Skin of body (tissue), 3 donors: ENCODE measurements at places on chromosomes 6 and 20.
A peak's percentile ranks its signal among the peaks of the same experiment; 100 is the strongest.

GRCh38 chr6:4281341-4282293 is 146.2 kb upstream of the ECI2 start:
- peak; percentile 36 for DNase-seq

DNA sequence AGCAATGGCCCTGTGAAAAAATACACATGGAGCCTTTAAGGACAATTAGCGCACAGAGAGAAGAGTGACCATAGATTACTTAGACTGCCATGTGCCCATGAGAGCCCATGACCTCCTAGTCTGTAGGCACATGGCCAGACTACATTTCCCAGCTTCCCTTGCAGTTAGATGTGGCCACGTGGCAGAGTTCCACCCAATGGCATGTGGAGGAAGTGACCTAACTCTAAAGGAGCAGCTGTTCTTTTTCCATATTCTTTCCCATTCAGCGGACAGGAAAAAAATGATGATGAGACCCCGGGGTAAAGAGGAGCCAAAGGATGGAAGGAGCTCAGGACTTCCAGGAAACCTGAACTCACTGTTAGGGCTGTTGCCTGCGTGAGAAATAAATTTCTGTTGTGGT is 116.6 kb downstream of the CBLN4 start:
- DNase-seq, result no peak

- DNase-seq, result no peak
Observed at GRCh38 chr6:138467901-138468300, 31.4 kb downstream of the NHSL1 start.

DNA sequence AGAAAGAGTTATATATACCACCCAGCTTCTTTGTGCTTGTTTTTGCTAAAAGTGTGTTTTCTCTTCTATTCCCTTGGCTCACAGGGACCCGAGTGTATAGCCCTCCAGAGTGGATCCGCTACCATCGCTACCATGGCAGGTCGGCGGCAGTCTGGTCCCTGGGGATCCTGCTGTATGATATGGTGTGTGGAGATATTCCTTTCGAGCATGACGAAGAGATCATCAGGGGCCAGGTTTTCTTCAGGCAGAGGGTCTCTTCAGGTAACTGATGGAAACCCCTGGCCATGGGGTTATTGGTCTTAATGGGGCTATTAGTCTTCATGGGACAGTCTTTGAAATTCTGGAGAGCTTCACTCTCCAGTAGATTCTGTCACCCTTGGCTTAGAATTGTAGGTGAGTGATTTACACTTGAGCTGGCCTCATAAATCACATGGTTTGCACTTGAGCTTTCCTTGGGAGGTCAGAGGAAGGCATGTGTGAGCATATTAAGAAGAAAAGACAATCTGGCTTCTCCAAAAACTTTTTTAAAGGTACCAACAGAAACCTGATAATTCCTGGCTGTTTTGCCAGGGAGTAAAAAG is 3.0 kb downstream of the PIM1 start:
- DNase-seq, result no peak

- no peak for DNase-seq
Observed at GRCh38 chr6:66897576-66897975, 1190.5 kb upstream of the EYS start.

GRCh38 chr20:46649650-46649949 is 1.7 kb downstream of the SLC13A3 start:
- no peak for DNase-seq

DNA sequence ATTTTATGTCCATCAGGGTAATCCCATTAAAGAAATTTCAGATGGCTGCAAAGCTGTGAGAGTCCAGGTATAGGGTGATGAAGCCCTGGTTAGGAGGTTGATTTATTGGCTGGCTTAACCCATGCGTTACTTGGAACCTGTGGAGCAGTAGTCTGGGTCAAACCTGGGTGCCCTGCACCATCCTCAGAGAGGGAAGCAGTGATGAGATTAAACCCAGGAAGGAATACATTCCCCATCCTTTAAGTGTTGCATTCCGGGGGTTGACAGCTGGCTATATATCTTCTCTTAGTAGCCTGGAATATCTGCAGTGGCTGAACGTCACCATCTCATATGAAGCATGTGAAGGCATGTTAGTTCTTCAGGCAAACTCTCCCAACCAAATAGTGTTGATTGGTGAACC is 44.9 kb upstream of the JAG1 start:
- no peak for DNase-seq

- no peak for DNase-seq
Observed at GRCh38 chr6:39922821-39923220, 11.4 kb downstream of the MOCS1 start.

DNA sequence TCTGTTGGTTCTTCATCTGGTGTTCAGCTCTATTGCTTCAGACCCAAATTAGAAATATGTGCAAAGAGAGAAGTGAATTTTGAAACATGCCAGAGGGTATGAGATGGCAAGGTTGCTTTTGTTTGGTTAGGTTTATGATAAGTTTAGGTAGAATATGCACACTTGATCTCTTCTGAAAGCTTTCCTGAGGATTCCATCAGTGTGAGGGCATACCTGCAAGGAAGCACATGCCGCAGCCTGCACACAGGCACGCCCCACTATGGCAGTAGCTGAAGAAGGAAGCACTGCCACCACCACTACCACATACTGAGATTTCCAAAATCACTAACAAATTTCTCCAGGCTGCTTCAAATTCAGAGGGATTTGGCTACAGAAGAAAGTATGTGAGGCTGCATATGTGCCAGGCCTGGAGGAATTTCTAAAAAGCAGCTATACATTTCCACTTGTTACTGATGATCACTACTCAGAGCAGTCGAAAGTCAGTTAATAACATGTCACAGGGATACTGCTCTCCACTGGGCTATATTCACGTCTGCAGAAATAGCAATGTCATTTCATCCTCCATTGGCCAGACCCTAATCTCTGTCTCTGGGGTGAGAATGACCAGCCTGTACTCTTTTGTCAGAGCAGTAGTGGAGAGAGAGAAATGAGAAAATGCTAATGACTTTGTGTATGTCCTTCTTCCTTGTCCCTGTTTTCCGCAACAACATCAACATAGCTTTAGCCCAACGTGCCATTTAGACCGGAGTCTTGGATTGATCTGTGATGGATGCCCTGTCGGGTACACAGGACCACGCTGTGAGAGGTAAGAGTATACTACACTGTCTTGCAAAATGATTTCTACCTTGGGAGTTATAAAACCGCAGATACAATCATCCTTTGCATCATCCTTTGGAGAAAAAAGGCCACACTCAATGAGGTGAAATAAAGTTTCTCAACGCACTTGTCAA is 396.7 kb downstream of the LAMA2 start:
- no peak for DNase-seq

- no peak for DNase-seq
Observed at GRCh38 chr6:37072526-37072925, 67.1 kb downstream of the FGD2 start.

GRCh38 chr6:3825851-3826581 is 23.2 kb upstream of the FAM50B start:
- DNase-seq, result peak; percentile 91

DNA sequence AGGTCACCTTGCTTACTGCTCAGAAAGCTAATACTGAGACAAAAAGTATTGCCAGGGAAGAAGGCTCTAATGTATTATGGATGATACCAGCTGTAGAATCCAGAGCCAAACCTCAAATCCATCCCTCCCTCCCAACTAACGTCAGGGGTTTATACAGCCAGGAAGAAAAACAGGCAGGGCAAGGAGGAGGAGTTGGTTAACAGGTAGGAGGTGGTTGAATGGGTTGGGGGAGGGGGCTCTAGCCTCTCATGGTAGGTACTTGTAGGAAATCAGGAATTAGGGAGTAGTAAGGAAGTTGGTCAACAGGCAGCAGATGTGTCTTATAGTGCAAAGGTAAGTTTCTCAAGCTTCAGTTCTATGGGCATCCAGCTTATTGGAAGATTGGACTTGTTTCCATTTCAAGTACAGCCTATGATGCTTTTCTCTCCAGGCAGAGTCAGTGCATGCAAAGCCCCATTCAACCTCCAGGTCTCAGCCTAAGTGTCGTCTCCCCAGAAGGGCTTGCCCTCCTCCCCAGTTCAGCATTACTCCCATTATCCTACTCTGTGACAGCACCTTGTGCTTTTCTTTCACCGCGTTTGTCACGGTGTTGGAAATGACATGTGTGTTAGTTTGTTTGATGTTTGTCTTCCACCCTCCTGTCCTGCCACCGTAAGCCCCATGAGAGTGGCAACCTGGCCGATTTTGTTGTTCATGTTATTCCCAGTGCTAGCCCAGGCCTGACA is 38.1 kb downstream of the PNLDC1 start:
- no peak for DNase-seq

- DNase-seq, result no peak
Observed at GRCh38 chr6:3928111-3928510, 78.9 kb downstream of the FAM50B start.

DNA sequence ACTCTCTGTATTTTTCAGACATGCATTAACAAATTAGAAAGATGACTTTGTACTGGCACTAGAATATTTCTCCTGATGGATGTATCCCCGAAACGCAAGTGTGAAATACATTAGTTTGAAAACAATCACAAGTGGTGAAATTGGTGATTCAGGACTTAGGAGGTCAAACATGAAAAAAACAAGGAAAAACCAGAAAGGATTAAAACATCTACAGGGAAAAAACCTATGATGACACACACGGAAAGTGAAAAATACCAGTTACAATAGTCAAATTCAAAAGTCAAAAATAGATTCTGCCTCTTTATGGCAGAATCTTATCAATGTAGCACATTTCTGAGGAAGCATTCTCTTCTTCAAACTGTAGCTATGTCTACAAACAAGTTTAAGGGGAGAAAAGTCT is 129.0 kb upstream of the SGK1 start:
- no peak for DNase-seq

GRCh38 chr6:144931172-144932035 is 646.3 kb downstream of the UTRN start:
- DNase-seq, result no peak

- DNase-seq, result no peak
Observed at GRCh38 chr6:114342086-114342825, 567 bp downstream of the HS3ST5 start.

DNA sequence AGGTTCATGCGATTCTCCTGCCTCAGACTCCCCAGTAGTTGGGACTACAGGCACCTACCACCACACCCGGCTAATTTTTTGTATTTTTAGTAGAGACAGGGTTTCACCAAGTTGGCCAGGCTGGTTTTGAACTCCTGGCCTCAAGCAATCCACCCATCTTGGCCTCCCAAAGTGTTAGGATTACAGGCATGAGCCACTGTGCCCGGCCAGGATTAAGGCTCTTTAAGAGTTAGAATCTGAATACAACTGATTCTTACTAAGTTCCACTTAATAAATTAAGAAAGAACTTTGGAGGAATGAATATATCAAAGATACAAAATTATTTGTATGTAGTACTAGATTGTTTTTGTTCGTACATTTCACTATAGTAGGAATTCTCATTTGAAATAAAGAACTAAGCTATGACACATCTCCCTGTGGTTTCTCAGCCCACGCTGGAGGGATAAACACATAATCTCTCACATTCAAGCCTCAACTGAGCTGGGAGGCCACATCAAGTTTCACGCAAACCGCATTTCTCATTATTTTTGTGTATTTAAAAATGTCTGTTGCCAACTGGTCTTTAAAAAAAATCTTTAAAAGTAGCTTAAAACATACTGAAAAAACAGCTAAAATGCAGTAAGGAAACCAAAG is 34.2 kb downstream of the DTNBP1 start:
- DNase-seq, result peak; percentile 7

- no peak for DNase-seq
Observed at GRCh38 chr20:56987986-56988385, 278.5 kb downstream of the BMP7 start.

DNA sequence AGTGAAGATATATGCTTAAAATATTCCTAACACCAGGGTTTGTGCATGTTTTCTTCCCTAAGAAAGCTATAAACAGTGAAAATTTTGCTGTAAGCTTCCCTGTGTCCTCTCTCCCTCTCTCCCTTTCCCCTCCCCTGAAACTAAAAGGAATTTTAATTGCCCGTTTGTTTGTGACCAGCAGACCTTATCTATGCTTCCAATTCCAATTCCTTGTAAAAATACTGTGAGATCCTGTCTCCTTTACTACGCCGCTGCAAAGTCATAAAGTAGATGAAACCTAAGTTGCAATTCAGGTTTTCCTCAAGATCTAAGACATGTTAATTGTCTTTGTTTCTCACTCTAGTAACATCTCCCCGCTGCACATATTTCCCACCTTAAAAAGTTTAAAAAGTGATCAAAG is 82.3 kb downstream of the DNAH8 start:
- no peak for DNase-seq

GRCh38 chr6:89999945-90000825 is 105.9 kb downstream of the GJA10 start:
- no peak for DNase-seq

- no peak for DNase-seq
Observed at GRCh38 chr20:52349806-52350205, 158.2 kb upstream of the ZFP64 start.

- no peak for DNase-seq
Observed at GRCh38 chr20:48404598-48404997, 423.2 kb downstream of the PREX1 start.

- DNase-seq, result no peak
Observed at GRCh38 chr20:20780127-20780824, 67.8 kb upstream of the RALGAPA2 start.

DNA sequence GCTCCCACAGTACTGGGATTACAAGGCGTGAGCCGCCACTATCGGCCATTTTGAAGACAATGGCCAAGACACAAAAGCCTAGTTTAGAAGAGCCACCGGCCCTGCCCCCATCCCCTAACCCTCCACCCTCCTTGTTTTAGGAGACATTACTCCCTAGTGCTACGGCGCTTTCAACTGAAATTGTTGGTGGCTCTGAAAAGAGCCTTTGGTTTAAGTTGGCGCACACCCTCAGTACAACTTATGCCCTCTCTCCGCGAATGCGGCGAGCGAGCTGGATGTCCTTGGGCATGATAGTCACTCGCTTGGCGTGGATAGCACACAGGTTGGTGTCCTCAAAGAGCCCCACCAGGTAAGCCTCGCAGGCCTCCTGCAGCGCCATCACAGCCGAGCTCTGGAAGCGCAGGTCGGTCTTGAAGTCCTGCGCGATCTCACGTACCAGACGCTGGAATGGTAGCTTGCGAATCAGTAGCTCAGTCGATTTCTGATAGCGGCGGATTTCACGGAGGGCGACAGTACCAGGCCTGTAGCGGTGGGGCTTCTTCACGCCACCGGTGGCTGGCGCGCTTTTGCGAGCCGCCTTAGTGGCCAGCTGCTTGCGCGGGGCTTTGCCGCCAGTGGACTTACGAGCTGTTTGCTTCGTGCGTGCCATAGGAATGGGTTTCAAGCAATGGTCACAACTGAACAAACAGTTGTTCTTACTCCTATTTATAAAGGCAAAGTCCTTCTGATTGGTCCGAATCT is 114.9 kb upstream of the BTN3A2 start:
- peak; percentile 55 for DNase-seq

- no peak for DNase-seq
Observed at GRCh38 chr20:16917636-16918035, 169.5 kb downstream of the OTOR start.

GRCh38 chr6:8432614-8433013 is 2.7 kb downstream of the SLC35B3 start:
- no peak for DNase-seq

DNA sequence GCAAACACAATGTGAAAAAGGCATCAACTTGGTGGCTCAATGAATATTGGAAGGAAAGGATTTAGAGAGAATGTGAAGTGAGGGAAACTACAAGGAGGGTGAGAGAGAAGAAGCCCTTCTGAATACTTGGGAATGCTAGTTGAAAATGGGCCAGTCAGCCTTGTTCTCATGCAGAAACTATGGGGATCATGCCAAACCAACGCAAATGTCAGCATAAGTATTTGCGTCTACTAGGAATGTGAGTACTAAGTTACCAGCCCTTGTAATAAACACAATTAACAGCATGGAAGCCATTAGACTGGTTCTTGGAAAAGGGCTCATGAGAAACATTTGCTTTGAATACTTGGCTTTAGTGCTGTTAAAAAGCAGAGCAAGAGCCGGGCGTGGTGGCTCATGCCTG is 54.9 kb upstream of the AIG1 start:
- no peak for DNase-seq
